Activated CD4-positive, alpha-beta T cell treated with anti-CD3 and anti-CD28 coated beads for 4 hours (primary cell): ENCODE measurements at places on chromosomes 13 and 19.

GRCh38 chr13:43551897-43552456 is 234.8 kb downstream of the ENOX1 start:
- no peak for DNase-seq

DNA sequence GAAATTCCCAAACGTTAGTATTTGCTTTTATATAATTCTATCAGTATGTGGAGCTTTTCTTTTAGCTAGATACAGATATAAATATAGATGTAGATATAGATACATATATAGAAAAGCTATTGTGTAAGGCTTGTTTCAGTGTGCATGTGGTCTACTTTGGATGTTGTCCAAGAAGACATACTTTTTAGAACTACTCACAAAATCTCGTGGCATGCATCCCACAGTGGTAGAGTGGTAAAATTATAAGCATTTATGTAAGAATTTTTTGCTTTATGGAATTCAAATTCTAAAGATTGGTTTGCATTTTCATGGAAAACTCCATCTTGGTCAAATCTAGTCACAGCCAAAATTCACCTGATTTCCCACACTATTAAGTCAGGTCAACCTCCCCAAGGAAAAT is 880.4 kb downstream of the EFNB2 start:
- DNase-seq, result no peak

GRCh38 chr13:95258619-95259194 is 42.5 kb downstream of the ABCC4 start:
- no peak for DNase-seq

DNA sequence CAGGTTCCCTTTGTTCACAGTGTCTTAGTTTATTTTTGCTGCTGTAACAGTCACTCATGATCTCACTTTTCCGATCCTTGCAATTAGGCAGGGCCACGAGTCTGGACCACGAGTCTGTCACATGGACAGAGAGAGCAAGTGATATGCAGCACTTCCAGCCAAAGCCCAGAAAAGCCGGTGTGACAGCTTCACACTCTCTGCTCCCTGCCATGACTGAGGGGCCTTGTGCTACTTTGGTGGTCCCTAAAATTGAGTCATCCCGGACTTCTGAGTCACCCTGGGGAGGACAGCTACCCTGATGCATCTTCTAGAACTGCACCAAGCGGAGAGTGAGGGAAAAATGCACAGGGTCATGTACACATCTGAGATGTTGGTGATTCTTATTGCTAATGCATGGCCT is 179.6 kb downstream of the EFNB2 start:
- DNase-seq, result no peak

DNA sequence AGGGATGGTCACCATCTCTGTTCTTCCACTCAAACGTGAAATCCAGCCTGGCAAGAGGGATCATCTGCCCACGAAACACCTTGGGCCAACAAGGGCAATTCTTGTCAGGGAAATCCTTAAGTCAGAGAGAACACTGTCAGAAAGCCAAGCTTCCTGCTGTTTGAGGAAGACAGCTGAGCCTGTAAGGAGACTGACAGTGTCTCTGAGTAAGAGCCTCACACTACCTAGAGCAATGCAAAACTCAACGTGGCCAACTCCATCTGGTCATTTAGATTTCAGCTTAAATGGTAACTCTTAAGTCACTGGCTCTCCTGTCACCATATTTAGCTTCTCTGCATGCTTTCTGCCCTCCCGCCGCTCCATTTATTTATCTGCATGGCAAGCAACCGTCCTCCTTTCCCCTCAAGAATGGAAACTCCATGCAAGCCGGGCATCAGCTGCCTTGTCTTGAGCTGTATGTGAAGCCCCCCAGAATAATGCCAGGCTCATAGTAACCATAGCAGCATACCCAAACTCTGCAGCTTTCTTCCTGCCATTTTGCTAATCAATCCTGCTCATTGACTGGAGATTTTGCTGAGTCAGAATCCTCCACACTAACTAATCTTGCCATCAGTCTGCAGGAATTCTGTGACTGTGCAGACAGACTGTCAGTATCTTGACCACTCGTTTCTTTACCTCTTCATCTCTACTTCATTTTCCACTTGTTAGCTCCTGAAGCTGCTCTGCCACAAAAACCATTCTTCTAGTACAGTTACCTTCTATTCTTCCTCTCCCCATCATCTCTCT is 159.8 kb downstream of the IRS2 start:
- no peak for DNase-seq
